NCI-H446 treated with DMSO at 0.1 percent for 48 hours (cell line): ENCODE measurements at places on chromosomes 5 and 9.
A peak's percentile ranks its signal among the peaks of the same experiment; 100 is the strongest.

- no peak for DNase-seq
These were observed 42.4 kb upstream of the RICTOR start for GRCh38 chr5:39116344-39117170.

GRCh38 chr5:52132053-52132452 is 655.7 kb upstream of the ITGA1 start:
- DNase-seq = no peak

DNA sequence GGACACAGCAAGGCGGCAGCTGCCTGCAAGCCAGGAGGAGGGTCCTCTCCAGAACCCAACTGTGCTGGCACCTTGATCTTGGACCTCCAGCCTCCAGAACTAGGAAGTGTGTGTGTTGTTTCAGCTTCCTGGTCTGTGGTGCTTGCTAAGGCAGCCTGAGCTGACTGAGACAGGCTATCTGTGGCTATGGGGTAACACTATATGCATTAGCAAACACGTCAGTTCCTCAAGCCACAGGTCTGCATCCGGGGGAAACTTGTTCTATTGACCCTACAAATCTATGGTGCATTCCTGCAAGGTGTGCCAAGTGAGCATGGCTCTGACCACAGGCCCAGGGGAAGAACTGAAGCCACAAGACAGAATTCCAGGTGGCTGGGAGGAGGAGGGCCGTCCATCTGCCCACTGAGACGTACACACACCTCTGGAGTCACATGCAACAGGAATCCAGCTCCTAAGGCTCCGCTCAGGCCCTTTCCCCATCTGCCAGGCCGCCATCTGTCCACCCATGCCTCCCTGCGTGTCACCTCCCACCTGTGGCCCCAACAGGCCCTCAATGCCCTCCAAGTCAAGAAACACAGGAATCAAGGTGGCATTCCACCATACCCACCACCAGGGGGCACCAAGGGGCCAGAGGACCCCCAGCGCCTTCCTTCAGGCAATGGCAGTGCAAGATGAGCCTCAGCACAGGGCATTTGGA is 174.9 kb downstream of the ROR2 start:
- no peak for DNase-seq

DNA sequence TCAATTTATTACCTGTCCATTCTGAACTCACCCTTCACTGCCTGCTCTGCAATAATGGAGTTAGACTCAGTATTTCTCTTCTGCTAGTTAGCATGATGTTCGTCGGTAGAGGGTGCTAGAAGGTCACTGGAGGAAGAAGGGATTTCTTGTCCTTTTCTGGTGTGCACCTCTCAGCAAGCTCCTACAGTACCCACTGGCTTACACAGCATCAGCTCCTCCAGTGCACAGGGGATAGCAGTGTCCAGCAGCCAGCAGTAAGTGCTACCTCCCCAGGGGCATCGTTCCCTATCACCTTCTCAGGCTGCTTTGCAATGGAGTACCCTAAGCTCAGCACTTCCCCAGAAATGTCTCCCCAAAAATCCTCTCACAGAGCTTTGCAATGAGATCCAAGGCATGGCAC is 45.9 kb upstream of the APC start:
- DNase-seq = no peak

- peak; percentile 41 for DNase-seq
These were observed 765 bp downstream of the MARCHF6 start for GRCh38 chr5:10354048-10354872.

DNA sequence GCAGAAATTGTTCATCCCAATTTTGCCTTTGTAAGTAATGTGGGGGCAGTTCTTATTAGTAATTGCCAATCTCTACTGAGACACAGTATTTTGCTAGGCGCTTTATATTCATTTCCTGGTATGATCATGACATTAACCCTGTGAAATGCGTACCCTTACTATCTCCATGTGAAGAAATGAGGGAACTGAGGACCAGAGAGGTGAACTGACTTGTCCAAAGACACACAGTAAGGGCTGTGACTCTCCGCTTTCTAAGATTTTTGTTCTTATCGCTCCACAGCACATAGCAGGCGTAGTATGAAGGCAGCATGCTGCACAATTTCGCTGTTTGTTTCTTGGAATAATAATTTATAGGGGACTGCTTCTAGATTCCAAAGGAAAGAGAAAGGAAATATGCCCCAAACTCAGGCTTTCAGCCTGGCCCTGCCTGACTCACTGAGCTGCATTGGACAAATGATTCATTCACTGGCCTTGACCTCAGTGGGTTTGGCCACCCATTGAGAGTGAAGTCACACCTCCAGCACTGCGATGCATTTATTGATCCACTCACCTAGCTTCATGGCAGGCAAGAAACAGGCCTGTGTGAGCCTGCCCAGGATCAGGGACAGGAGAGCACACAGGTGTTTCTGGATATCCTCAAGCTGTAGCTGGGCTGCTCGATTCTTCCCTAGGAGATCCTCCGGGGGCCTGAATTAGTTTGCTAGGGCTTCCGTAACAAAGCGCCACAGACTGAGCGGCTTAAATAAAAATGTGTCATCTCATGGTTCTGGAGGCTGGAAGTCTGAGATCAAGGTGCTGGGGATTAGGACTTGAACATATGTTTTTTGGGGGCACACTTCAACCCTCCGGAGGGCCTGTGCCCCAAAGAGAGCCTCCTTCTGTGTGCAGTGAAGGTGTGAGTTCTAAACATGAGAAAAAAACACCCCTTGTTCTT is 7.2 kb upstream of the DUSP1 start:
- DNase-seq = no peak

- DNase-seq = no peak
These were observed 12.7 kb downstream of the FAT2 start for GRCh38 chr5:151578326-151579025.

- DNase-seq = no peak
These were observed 732.9 kb downstream of the CETN3 start for GRCh38 chr5:89676634-89677033.
